Panc1 (cell line): ENCODE measurements at places on chromosomes 12 and 14. TPM values are rescaled to one million over a fixed set of nuclear protein-coding genes. Genes with fewer than 3 reads are reported as not detected.

Gene ASB2
- total RNA-seq: 0.28 TPM

Gene ZFHX2
- total RNA-seq: 2.4 TPM

Gene IRAK3
- 2.4 TPM for total RNA-seq

Gene TTC8
- total RNA-seq: 12.4 TPM

Gene C14orf39
- 0.08 TPM for total RNA-seq

Gene AKAP3
- 0.26 TPM for total RNA-seq

Gene VDR
- total RNA-seq: 3.0 TPM

Gene B3GNT4
- 1.8 TPM for total RNA-seq

Gene GLIPR1L1
- total RNA-seq: not detected

Gene ASPG
- not detected for total RNA-seq

Gene P2RX4
- total RNA-seq: 12.4 TPM

Gene MBIP
- 9.8 TPM for total RNA-seq

Gene ACOT4
- total RNA-seq: 2.7 TPM

Gene PSME2
- total RNA-seq: 188 TPM

Gene CD27
- 0.23 TPM for total RNA-seq

Gene TMEM233
- total RNA-seq: not detected

Gene PRIMA1
- total RNA-seq: 0.26 TPM

Gene SLC6A13
- total RNA-seq: 0.57 TPM

Gene NFATC4
- total RNA-seq: 0.36 TPM

Gene TAS2R9
- not detected for total RNA-seq

Gene WIF1
- not detected for total RNA-seq

Gene BICDL1
- total RNA-seq: 22.2 TPM

Gene LHX5
- total RNA-seq: not detected

Gene SERPINA3
- total RNA-seq: 5.7 TPM

Gene ADAM20
- total RNA-seq: 0.31 TPM

Gene C12orf54
- not detected for total RNA-seq

Gene RASAL1
- 0.28 TPM for total RNA-seq

Gene GYS2
- total RNA-seq: not detected

Gene RD3L
- total RNA-seq: not detected

Gene CISTR
- total RNA-seq: not detected

Gene DAO
- not detected for total RNA-seq

Gene CHGA
- total RNA-seq: not detected

Gene OR6C2
- not detected for total RNA-seq

Gene VSIG10
- 56.2 TPM for total RNA-seq

Gene AVPR1A
- 0.10 TPM for total RNA-seq

Gene PTGDR
- total RNA-seq: not detected

Gene FAM90A1
- total RNA-seq: not detected

Gene PLCZ1
- total RNA-seq: not detected

Gene SLC17A8
- total RNA-seq: not detected

Gene CSAD
- total RNA-seq: 15.4 TPM

Gene FRMD6
- total RNA-seq: 40.7 TPM

Gene KRT6B
- total RNA-seq: not detected

Gene RNU4-1
- 1,565 TPM for total RNA-seq

Gene TMEM229B
- 1.6 TPM for total RNA-seq

Gene FOXA1
- total RNA-seq: 8.7 TPM

Gene CLEC9A
- not detected for total RNA-seq

Gene HSPB8
- total RNA-seq: 2.0 TPM

Gene GPD1
- total RNA-seq: 0.28 TPM
